ENCODE measurements at places on chromosomes 3 and 15.
A peak's percentile ranks its signal among the peaks of the same experiment; 100 is the strongest.

DNA sequence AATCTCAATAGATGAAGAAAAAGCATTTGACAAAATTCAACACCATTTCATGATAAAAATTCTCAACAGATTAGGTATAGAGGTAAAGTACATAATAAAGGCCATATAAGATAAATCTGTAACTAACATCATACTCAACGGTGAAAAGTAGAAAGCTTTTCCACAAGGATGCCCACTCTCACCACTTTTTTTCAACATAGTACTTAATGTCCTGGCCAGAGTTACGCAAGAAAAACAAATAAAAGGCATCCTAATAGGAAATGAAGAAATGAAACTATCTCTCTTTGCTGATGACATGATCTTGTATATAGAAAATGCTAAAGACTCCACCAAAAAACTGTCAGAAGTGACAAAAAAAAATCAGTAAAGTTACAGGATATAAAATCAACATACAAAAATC, 33.0 kb downstream of the THBS1 start:
- no peak for DNase-seq

DNA sequence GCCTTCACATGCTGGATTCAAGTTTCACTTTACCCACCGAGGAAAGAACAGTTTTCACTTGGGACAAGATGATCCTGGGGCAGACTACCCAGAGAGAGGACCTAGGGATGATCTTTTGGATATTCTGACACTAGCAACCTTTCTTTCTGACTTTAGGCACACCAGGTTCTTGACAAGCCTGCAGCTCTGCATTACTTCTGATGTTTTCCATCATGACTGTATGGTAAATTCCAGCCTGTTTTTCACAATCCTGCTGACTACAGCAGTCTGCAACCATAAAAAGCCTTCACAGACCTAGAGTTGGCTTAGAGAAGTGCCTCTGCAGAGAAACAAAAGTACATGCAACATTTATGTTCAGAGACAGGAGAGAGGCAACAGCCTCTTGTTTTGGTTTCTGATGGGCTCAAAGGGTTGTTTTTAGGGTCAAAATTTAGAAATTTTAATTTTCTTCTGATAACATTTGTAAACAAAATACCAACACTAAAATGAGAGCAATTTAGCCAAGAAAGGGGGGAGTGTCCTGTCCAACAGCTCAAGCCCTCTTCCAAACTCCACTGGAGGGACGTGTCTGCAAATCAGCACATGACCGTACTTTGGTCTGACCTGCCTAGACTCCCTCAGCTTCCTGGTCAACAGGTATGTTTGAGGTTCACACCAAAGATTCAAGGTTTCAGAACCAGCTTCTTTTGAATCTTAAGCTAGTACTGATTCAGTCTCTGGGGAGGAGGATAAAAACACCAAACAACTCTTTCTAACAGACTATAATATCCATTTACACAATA, 799 bp downstream of the ABI3BP start:
- no peak for DNase-seq

- no peak for DNase-seq
Measured at GRCh38 chr3:86774082-86774691, 216.8 kb downstream of the VGLL3 start.

GRCh38 chr15:74317820-74318375, 49.5 kb downstream of the CYP11A1 start:
- DNase-seq = no peak

GRCh38 chr15:66570327-66570726, 4.5 kb upstream of the LCTL start:
- DNase-seq = no peak

- DNase-seq = no peak
Measured at GRCh38 chr15:94414916-94415315, 183.6 kb downstream of the MCTP2 start.

DNA sequence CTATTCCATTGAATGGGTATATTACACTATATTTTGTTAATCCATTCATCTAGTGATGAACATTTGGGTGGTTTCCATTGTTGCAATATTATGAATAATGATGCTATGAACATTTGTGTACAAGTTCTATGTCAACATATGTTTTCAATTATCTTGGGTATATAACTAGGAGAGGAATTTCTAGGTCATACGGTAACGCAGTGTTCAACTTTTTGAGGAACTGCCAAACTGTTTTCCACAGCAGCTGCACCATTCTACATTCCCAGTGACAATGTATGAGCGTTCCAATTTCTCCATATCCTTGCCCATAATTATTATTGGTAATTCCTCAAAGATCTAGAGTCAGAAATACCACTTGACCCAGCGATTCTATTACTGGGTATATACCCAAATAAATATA, 24.1 kb upstream of the RORA start:
- DNase-seq = no peak

DNA sequence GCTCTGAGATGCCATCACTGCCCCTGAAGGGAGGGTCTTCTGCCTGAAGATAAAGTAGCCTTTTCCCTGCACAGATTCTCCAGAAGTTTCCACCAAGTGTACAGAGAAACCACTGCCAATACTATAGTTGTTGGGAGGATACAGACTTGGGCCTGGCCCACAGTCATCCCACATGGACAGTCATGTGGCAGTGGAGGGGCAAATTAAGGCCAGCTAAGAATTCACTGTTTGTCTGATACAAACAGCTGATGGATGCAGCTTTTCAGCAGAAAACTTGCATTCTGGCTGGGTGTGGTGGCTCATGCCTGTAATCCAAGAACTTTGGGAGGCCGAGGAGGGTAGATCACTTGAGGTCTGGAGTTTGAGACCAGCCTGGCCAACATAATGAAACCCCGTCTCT, 22.1 kb downstream of the HOMER2 start:
- no peak for DNase-seq

- no peak for DNase-seq
Measured at GRCh38 chr3:110178965-110179364, 841.6 kb upstream of the DPPA4 start.

DNA sequence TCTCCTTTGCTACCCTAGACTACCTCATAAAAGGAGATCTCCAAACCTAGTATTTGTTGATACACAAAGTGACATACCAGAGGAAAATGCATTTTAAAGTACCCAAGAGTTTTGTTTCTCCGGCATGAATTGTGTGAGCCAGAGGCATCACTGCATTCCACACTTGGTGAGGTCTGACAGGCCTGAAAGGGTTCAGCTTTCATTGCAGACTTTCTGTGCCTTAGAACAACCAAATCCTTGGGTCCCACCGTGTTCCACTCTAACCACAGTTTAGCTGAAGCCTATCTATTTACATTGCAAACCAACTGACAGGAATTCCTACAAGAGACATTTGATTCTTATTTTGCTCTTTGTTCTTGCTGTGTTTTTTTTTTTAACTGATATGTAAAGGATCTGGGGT, 21.0 kb upstream of the EID1 start:
- no peak for DNase-seq

DNA sequence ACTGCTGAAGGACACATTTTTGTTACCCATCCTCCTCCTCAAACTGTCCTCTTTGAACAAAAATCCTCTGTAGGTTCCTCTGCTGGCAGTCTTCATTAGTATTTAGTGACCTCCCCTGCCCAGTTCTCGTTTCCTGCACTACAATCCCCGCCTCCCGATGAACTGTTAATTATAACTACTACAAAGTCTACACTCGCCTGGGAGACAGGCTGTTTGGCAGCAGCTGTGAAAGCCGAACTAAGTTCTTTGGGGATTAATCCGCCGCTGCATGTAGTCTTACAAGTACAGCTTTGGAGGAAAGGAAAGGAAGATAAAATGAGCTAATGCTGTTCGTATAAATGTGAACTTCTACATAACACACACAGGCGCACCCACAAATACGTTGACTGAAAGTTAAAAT, 160.0 kb upstream of the WNT5A start:
- DNase-seq = no peak

DNA sequence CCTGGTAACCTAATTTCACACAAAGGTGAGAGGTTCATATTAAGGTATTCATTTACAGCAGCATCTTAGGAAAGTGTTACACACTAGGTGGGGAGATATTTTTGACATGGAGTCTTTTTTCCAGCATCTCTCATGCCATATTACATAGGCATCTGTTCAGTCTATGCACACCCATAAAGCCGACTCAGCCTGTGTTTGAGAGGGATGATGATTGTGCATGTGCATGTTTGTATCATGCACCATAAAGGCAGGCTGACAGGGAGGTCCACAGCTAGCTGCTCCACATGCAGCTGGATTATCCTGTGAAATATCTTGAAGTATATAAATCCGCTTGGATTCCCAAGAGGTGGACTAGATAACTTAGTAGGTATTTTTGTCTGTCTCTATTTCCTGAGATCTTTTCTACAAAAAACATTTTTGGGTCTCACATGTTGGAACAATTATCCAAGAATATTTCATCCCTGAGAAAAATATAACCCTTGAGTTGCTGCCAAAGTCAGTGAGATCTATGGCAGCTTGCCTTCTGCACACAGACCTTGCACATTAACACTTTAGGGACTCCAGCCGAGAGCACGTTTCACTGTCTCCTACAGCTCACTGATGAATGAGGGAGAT, 288.4 kb upstream of the DPH6 start:
- no peak for DNase-seq

- DNase-seq = no peak
Measured at GRCh38 chr15:29270169-29270955, 740 bp upstream of the NSMCE3 start.

GRCh38 chr15:28456476-28457395, 76.0 kb downstream of the GOLGA8G start:
- no peak for DNase-seq

- DNase-seq = peak; percentile 87
Measured at GRCh38 chr3:182713743-182714517, 79.4 kb upstream of the ATP11B start.

- DNase-seq = no peak
Measured at GRCh38 chr15:31271711-31272557, 54.7 kb upstream of the KLF13 start.

DNA sequence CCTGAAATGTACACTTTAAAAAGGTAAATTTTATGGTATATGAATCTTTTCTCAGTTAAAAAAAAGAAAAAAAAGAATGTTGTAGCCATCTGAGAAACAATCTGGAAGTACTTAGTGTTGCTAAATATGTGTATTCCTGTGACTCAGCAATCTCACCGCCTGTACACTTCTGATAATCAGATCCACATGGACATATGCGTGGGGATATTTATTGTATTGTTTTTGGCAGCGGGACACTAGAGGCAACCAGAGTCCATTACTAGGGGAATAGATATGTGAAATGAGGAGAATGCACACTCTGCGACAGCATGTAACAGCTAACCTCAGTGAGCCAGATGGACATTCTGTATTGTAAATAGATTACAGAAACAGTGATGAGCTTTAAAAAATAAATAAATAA, 65.4 kb downstream of the AQP9 start:
- DNase-seq = no peak

DNA sequence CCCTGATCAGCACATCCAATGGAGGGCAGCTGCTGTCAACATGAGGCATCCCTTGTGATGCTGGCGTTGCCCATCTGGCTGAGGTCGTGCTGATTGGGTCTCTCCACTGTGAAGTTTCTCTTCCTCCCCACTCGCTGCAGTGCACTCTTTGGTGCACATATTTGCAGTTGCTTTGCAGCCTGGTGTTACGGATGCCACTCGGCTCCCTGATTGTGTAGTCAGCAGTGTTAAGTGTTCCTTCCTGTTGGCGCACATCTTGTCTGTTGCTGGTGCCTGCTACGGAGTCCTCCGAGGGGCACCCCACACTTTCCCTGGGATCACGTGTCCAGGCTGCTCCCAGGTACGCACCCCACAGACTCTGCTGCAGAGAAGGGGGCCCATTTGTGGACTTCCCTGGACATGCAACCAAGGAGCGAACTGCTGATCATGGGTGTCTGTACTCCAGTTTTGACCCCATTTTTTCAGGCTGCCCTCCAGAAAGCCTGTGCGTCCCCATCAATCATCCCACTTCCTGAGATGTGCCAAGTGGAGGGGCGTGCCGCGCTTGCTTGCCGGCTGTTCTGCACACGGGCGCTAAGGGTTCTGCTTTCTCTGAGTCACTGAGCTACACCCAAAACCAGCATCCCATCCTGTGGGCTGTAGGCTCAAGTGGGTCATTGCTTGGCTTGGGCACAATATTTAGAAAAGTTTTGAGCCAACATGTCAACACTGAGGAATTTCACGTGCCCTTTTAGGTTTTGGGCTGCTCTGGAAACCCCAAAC, 98.6 kb downstream of the FBLN2 start:
- DNase-seq = no peak
